ENCODE measurements at places on chromosomes 16 and 17. TPM values are rescaled to one million over a fixed set of nuclear protein-coding genes. Genes with fewer than 3 reads are reported as not detected.

Gene CNTNAP4
- 1.7 TPM for total RNA-seq

- DNase-seq: peak; percentile 89
Measured at GRCh38 chr17:42773290-42774035, at the start of gene VPS25. VPS25 (plus strand) TSS chr17:42773449; CDS start chr17:42773476, 27 bp downstream.

DNA sequence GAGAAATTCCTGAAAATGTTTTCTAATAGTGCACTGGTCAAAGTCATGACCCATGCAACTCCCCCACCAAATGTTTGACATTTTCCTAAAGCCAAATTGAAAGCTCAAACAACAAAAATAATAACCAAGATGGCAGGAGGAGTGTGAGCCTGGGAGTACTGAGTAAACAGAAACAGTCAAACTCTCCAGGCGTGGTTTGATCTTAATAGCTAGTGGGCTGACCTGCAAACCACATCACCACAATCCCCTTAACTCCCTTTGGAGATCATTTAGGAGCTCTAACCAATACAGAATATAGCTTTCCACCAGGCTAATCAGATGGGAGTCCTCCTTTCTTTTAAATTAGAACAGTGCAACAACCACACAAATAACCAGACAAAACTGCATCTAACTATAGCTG is 19.2 kb upstream of the MEIOC start:
- DNase-seq: peak; percentile 47

DNA sequence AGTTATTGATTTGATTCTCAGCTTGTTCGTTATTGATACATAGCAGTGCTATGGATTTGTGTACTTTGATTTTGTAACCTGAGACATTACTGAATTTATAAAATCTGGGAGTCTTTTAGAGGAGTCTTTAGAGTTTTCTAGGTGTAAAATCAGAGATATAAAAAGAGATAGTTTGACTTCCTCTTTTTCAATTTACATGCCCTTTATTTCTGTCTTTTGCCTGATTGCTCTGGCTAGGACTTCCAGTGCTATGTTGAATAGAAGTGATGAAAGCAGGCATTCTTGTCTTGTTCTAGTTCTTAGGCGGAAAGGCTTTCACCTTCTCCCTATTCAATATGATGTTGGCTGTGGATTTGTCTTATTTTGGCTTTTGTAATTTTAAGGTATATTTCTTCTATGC is 106.2 kb downstream of the PHKB start:
- no peak for DNase-seq

GRCh38 chr16:87185308-87185707 is 131.9 kb downstream of the C16orf95 start:
- DNase-seq: no peak

DNA sequence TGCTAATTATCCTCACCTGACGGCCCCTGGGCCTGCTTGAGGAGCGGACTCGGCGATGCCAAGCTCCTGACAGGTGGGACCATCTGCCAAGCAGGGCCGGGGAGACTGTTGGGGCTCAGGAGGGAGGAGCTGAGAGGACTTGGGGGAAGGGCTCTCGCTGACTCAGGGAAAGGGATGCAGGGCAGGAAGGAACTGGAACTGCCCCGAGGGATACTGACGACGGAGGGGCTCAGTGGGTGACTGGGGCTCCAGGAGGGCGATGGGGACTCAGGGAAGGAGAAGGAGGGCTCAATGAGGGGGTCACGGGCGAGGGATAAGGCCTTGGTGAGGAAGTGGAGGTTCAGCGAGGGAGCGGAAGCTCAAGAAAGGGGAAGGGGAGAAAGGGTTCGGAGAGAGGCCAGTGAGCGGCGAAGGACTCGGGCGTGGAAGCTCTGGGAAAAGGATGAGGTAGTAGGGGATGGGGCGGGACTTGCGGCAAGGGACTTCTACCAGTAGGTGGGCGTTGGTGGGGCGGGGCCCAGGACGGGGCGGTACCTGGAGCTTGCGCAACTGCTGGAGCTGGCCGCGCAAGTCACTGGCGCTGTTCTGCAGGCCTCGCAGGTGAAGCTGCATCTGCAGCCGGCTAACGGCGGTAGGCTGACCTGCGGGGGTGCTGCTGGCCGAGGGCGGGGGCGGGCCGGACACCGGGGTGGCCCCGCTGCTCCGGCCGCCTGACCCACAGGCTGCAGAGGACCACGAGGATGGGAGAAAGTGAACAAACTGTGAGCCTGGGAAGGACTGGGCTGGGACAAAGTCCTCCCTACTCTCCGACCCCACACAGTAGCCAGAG is 46.5 kb downstream of the SRCIN1 start:
- peak; percentile 17 for DNase-seq

Gene FOXJ1
- total RNA-seq: not detected

DNA sequence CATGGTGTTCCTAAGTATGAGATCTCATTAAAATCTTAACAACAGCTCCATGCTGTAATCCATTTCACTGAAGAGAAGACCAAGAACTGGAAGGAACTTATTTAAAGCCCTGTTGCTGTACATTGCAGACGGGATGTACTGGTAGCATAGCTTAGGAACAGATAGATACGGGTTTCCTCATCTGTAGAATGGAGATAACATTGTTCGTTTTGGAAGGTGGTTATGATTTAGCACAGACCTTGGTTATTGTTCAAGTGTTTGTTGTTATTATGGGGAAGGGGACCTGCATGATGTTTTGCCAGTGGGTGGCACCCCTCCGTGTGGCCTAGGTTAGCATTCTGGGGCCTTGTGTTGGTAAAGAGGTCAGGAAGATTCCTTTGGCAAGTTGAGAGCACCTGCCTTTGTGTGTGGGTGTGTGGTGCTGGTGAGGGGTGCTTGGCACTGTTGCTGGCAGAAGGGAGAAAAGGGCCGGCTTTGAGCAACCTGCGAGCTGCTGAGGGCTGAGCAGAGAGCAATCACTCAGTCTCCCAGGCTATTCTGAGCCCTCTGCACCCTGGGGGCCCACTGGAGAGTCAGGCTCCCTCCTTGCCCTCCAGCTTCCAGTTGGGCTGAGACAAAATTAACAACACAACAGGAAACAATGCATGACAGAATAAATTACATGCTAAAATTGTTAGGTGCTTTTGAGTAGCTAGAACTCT is 2.3 kb downstream of the TAOK2 start:
- no peak for DNase-seq

- DNase-seq: peak; percentile 18
Measured at GRCh38 chr16:51994597-51994996, 552.3 kb downstream of the TOX3 start.

Gene SRCAP
- 13.9 TPM for total RNA-seq

Gene FZD2
- total RNA-seq: 15.5 TPM

DNA sequence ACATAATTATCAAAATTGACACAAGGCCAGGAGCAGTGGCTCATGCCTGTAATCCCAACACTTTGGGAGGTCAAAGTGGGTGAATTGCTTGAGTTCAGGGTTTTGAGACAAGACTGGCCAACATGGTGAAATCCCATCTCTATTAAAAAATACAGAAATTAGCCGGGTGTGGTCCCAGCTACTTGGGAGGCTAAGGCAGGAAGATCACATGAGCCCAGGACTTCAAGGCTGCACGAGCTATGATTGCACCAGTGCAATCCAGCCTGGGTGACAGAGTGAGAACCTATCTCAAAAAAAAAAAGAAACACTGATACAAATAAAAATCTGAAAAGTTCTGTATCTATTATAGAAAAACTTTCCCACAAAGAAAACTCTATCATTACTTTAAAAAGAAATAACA is 15.5 kb downstream of the MYH10 start:
- DNase-seq: no peak

GRCh38 chr16:60810250-60810649 is 1226.0 kb downstream of the CDH8 start:
- DNase-seq: no peak

DNA sequence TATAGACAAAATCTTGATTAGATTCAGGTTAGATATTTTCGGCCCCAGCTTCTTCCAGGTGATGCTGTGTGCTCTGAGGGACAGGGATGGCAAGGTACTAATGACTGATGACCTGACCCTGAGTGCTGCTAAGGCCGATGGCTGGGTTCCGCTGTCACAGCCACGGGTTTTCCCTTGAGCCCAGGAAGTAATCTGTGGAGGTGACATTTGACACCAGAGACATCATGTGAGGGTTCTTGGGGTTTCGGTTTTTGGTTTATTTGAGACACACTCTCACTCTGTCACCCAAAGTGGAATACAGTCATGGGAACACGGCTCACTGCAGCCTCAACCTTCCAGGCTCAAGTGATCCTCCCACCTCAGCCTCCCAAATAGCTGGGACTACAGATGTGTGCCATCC is 9.8 kb downstream of the OTOP3 start:
- no peak for DNase-seq

DNA sequence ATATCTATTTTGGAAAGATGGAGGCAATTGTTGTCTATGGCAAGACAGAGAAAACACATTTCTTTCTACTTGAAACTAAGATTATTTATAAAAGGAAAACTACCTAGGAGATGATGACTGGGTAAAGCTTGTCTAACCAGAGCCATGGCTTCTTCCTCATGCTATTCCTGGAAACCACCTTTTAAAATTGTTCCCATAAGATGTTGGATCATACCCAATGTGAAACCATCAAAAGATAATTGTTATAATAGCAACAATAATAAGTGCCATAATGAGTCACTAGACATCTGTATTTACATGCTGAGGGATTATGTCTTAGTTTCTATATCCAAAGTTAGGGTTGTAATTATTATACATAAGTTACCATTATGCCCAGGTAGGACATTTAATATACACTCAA is 428.4 kb downstream of the KCNJ2 start:
- DNase-seq: no peak

Gene CCL7
- total RNA-seq: not detected

- no peak for DNase-seq
Measured at GRCh38 chr17:4543557-4544026, 11.6 kb downstream of the MYBBP1A start.

DNA sequence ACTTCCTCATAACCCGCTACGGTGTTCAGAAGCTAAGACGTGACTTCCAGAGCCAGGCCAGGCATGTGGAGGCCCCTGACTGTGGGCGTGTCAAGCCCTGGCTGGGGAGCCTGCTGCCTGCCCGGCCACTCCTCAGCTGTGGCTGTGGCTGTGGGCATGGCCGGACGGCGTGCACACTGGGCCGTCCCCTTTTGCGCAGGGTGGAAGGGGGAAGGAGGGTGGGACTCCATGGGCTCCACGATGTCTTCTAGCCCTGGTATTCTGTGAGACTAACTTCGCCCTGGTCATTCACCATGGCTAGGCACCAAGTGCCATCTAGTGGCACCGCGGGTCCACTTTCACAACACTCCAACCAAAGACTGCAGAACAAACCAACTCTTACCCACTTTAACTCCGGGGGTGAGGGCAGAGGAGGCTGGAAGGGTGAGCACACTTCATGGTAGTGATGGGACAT is 67.9 kb downstream of the N4BP1 start:
- peak; percentile 78 for DNase-seq

Gene DPH1
- 39.4 TPM for total RNA-seq

Gene ALOX12
- not detected for total RNA-seq

Gene USP36
- 29.7 TPM for total RNA-seq

GRCh38 chr17:71180801-71181385 is 939.9 kb upstream of the SOX9 start:
- peak; percentile 59 for DNase-seq

GRCh38 chr17:75535871-75536270 is 10.4 kb downstream of the LLGL2 start:
- no peak for DNase-seq

Gene MRPL28
- 112 TPM for total RNA-seq

Gene SLC35G6
- total RNA-seq: not detected

- no peak for DNase-seq
Measured at GRCh38 chr16:53985861-53986260, 281.9 kb downstream of the FTO start.

DNA sequence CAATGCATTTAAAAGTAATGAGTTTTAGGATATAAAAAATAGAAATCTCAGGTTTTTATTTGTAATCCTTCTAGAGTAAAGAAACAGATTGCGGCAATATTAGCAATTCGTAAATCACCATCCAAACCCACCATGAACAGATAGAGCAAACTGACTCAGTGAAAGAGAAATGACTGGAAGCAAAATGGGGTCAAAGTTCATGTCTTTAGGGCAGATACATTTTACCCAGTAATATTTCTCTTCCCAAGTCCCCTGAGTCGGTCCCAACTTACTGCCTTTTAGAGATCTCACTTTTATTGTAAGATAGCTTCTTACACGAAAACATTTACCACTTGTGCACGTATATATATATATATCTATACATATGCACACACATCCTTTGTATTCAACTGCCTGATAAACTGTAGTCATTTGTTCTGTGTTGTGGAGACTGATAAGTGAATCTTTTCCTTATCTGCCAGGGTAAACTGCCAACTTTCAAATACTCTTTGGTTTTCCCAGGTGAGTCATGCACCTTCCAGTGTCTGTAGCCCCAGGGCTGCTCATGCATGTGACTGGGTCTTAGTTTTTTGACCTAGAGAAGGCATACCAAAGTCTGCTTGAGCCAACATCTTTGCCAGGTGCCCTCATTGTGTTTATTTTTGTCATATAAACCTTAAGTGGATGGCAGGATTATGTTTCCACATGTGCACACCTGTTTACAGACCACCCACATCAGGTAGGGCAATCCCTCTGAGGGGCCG is 7.8 kb upstream of the IRF8 start:
- DNase-seq: no peak

Gene CFAP97D1
- total RNA-seq: not detected

DNA sequence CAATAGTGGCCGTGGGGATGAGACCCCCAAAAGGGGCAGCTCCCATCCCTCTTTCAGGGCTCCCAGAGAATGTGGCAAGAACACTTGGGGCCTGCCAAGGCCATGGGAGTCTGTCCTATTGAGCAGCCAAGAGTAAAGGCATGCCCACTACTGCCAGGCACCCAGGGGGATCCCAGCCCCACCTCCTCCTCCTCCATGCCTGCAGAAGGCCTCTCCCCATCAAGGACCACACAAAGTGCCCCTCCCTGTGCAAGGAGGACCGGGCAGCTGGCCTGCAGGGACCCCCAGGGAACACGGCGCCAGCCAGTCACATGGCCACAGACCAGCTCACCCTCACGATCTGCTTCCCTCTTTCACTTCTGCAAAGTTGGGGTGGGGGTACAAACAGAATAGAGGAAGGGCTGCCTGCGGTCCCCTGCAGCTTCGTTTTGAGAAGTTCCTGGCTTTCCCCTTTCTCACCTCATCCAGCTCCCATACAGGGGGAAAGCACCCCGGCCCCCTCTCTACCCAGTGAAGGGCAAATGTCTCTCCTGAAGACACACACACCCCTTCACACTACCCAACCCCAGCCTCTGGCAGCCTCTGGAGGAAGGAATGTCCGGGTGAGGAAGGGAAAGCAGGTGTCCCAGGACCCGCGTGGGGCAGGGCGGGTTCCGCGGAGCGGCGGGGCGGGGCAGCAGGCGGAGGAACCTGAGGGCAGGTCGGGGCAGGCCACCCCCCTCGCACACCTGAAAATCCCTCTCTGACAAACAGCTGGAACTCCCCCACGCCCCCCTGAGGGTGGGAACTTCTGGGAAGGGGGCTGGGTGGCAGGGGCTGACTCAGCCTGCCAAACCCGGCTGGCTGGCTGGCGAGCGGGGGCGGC is 2.0 kb downstream of the PPP1R9B start:
- peak; percentile 57 for DNase-seq

- DNase-seq: no peak
Measured at GRCh38 chr17:9902120-9902519, 3.0 kb downstream of the RCVRN start.

All from myocyte (in vitro differentiated cells).